Hepatocyte (in vitro differentiated cells): ENCODE measurements at places on chromosomes 12 and 14. TPM values are rescaled to one million over a fixed set of nuclear protein-coding genes. Genes with fewer than 3 reads are reported as not detected.

DNA sequence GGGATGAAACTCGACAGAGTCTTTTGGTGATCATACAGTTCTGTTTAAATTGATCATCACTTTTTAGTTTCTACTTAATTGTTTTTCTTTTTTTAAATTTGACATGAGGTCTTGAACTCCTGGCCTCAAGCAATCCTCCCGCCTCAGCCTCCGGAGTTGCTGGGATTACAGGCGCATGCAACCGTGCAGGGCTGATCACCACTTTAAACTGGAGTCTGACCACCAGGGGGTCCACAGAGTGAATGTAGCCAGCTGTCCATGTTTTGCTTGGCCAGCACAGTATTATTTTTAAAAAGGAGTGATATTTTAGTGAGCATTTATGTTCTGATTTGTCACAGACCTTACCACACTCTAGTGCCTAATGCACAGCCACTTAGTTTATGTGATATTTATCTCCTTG lies 10.7 kb downstream of the DAAM1 start:
- DNase-seq: no peak

DNA sequence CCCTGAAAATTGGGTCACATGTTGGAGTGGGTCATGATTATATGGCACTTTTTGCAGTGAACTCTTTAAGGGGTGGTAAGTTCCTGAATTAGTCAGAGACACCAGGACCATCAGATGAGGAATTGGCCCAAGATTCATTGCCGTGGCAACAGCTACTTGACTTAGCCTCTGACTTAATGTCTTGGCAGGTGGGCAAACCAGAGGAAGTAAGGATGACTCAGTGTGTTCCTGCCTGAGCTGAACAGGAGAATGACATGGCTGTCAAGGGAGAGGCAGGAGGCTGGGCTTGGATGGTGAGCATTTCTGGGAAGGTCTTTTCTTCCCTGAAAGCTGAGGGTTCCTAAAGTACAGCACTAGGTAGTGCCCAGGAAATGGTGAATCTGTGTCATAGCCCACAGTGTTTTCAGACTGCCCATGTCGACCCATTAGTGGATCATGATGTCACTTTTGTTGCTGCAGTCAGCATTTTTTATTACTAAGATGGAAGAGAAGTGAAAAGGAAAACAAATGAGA lies 170.1 kb upstream of the PWP1 start:
- DNase-seq: peak; percentile 50

- no peak for DNase-seq
Observed at GRCh38 chr12:81146228-81147225, 68.6 kb downstream of the ACSS3 start.

DNA sequence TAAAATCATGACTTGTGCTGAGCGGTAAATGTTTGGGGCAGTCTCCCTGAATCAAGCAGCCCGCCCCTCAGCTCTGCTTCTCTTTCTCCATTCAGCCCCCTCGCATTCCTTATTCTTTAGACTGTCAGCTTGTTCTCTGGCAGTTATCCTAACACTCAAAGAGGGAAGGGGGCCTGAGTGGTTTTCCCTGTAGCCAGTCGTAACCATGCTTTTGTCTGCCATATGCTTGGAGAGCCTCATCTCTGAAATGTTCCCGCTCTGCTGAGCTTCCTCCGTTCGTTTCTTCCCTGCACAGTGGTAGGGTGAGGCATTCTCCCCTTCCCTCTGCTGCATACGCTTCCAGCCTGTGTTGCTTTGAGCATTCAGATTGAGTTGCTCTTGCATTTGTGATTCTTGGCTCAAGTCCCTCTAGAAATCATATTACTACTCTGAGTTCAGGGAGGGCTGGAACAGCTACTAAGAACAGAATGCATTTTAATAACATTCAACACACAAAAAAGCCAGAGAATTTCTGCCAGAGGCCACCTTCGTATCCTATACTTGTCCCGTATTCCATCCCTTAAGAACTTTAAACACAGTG lies 119.7 kb downstream of the FBXL14 start:
- DNase-seq: peak; percentile 25

DNA sequence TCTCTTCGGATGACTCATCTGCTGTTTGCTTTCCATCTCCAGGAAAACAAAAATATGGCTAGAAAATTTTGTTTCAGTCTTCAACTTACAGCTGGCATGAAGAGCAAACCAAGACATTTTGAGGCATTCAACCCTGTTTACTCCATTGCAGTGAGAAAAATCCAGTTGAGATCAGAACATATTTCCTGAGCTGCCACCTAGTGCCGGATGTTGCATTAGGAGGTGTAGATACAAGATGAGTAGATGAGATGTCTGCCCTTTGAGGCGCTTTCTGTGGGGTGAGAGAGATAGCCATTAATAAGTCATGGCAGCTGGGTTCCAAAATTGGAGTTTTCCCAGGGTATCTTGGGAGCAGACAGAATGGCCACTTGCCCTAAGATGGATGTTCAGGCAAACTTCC lies 171.1 kb downstream of the PRKCH start:
- no peak for DNase-seq

- DNase-seq: no peak
Observed at GRCh38 chr12:117098361-117099217, 627 bp downstream of the TESC start.

DNA sequence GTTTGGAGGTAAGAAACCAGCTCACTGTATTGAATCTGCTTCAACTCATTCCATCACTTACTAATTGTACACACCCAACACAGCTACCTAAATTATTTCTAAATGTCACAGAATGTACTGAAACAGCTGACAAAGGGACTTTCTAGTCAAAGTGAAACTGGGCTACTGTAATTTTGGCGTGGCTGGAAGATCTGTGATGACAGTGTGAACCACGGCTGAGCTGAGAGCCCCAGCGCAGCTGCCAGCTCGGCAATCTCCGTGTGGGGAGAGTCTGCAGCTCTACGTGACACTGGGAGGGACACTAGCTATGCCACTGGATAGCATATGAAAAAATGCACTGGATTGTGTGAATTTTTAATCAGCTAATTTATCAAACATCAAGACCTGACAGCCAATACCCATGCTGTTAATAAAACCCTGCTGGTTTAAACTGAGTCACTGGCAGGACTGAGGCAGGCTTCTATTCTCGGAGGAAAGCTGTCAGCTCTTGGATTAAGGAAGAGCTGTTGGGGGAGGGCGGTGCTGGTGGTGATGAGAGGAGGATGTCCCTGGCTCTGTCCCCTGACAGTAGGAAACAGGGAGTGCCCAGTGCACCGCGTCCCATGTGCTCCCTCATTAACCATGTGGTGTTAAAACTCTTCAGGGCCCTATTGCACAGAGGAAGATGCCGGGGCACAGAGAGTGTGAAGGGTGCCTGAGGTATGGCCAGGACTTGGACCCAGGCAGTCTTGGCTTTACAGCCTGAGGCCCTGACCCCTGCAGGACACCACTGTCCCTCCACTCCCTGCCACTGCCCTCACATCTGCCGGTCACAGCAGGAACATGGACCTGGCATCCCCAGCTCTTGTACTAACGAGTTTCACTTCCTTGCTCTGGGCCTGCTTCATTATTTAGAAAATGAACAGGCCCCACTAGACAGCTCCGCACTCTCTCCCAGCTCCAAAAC lies 13.3 kb downstream of the SLC15A4 start:
- DNase-seq: no peak

GRCh38 chr12:113766131-113766878 lies 199.8 kb downstream of the RBM19 start:
- DNase-seq: peak; percentile 83

- no peak for DNase-seq
Observed at GRCh38 chr14:21721504-21721903, 47.9 kb upstream of the OR4E1 start.

DNA sequence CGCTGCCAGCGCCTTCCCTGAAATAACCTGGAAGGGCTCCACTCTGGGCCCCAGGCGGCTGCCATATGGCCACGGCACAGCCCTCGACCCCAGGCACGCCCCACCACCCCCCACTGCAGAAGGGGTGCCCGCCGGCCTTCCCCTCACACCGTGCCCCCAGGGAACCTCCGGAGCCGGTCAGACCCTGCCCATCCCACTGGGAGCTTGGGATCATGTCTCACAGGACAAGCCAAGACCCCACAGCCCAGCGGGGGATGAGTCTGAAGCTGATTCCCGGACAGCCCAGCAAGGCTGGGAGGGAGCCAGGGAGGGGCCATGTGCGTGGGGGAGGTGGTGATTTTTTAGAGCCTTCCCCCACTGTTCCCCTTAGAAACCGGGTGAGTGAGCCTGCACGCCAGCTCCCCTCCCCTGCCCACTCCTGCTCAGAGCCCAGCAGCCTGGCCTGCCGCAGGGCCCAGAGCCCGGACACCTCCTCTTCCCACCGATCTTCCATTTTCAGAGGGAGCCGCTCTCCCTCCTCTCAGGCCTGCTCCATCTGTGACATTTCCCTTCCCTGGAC lies 1.4 kb downstream of the RIMBP2 start:
- DNase-seq: peak; percentile 10

DNA sequence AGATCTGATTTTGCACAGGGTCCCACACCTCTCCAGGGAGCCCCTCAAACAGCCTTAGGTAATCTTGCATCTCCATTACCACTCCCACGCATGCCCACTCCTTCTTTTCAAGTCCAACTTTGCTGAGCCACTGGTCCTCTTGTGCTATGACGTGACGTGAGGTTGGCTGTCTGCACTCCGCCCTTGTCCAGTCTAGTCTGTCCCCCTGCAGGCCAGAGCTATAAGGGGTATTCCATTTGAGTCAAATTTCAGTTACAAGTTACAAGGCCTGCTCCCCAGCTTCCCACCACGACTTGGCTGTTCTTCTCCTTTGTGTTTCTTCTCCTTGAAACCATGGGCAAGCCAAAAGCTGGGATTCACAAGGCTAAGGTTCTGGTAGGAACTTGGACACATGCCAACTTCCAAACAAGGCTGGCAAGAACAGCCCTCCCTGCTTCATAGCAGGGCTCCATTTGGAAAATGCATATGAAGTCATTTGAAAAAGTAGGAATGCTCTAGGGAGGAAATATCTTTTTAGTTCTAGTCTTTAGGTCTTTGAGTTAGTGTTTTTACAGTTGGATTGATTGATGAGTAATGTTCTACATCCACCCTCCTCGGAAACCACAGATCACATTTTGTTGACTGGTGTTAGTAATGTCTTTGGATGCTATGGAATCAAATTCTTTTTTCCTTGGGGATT lies 49.1 kb downstream of the KCNA1 start:
- DNase-seq: no peak

DNA sequence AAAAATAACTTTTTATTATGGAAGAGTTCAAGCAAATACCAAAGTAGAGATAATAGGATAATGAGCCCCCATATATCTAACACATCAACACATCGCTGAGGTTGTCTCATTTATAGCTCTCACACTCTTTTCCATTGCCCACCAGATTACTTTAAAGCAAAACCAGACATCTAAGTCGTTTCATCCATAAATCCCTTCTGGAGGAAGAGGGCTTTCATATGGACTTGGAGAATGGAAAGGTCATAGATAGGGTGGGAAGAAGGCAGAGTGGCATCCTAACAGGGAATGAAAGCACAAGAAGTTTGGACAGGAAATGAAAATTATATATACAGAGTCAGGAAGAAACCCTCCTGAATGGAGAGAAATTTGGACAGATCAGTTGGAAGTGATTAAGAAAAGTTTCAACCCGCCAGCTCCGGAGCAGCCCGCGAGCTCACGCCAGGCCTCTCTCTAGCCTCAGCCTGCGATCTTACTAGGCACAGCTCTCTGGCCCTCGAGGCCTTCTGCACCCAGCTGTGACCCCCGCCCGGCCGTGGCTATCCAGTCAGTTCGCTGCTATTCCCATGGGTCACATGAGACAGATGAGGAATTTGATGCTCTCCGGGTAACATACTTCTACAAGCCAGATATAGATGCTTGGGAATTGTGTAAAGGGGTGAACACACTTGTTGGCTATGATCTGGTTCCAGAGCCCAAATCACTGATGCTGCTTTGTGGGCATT lies 48.4 kb upstream of the NID2 start:
- no peak for DNase-seq

- DNase-seq: no peak
Observed at GRCh38 chr12:115898670-115899069, 378.8 kb downstream of the MED13L start.

The GYS2 gene
- polyA plus RNA-seq: 0.16 and 0.47 TPM in 2 replicates

The NANOG gene
- polyA plus RNA-seq: 0.06 and 0.10 TPM in 2 replicates

The SLC8A3 gene
- 0.42 and 1.0 TPM in 2 replicates for polyA plus RNA-seq

The CCDC198 gene
- 8.5 and 15.3 TPM in 2 replicates for polyA plus RNA-seq
